ENCODE measurements at places on chromosomes 11 and 22.

DNA sequence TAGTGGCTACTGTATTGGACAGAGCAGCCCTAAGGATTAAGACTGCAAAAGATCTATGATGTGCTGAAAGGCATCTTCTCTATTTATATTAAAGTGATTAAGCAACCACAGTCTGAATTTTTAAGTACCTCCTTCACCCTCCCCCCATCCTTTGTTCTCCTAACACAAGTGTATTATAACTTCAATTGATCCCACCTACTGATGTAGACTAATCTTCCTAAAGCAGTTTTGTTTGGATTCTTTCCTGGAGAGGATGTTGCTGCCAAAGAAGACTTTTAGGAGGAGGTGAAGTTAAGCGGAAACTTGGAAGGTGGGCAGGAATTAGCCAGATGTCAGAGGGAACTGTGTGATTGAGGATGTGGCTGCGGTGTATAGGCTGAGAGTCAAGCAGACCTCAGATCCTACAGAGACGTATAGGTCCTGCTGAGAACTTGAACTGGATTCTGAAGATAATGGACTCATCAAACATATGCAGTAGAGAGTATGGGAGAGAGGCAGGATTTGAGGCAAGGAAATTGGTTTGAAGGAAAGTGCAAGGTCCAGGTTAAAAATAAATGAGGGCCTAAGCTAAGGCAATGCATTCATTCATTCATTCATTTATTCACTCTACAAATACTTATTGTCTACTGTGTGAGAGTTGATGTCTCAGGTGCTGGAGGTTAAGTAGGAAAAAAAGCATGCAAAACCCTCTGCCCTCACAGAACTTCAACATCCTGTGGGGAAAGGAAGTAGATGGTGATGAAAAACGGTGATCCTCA is 5.2 kb upstream of the RASSF10 start:
- no peak for DNase-seq

DNA sequence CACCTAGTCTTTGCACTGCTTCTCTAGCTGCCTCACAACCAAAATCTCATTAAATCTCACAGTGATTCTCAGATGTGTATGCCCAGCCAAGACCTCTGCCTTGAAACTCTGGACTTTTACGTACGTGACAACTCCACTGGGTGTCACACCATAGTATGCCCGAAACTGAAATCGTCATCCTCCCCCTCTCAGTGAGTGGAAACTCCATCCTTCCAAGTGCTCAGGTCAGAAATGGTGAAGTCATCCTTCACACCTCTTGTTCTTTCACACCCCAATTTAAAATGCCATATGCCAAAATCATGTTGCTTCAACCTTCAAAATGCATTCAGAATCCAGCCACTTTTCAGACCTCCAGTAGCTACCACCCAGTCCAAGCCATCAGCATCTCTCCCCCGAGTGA is 42.5 kb downstream of the SFI1 start:
- DNase-seq, result no peak

GRCh38 chr11:2677127-2677526 is 22.7 kb downstream of the KCNQ1OT1 start:
- no peak for DNase-seq

DNA sequence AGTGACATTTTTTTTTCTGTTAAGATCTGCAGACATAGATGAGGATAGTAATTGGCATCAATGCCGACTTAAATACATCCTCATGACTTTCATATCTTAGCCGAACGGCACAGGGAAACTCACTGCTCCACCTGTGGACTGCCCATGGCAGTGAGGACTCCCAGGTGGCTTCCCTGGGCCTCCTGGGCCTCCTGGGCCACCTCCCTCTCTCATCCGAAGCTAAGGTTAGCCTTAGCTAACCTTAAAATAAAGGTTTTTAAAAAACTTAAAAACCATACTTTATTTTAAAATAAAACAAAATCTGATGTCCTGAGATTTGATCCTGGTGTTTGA is 38.1 kb upstream of the TSKU start:
- DNase-seq, result no peak

DNA sequence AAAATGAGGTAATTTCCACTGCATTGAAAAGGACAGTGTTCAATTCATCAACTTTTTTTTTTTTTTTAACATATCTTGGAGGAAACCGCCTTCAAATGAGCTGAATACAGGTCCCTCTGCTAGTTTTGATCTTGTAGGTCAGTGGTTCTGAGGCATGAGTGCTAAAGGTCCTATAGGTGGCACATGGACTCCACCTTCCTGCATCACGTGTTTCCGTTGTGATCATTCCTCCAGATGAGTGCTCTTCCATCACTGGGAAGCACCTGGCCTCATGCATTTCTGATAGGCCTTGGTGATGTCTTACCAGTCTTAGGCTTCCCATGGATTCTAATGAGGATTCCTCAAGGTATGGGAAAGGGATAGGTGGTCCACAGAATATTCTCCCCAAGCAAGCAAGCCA is 37.8 kb downstream of the FDX1 start:
- DNase-seq, result no peak

DNA sequence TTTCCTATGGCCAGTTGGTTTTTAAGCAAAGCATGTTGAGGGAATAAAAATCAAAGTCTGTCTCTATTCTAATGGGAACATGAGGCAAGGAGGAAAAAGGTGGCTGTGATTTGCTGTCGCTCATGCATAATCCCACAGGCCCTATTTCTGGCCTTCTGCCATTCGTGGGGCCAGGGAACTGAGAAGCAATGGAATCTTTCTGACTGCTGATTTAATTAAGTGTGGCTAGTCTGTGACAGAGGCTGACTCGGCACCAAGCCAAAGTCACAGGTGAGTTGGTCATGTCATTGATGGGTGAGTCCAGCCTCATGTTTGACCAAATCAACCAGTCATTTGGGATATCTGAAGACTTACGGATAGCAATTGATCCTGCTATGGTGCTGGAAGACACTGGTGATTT is 429.3 kb upstream of the CADM1 start:
- no peak for DNase-seq

DNA sequence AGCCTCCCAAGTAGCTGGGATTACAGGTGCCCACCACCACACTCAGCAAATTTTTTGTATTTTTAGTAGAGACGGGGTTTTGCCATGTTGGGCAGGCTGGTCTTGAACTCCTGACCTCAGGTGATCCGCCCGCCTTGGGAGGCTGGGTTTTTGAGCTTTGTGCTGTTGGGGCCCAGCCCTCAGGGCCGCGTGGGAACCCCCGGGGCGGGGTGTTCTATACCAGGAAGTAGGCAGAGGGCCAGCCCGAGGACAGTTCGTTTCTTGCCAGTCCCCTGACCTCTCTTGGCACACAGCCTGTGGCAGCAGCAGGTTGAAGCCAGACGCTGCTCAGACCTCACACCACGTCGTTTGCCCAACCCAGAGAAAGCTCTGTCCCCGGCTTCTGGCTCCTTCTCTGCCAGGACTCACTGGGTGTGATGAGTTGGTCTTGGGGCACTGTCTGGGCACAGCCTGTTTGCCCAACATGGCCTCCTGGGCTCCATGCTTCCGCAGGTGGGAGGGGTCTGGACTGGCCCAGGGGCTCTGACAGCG is 24.9 kb upstream of the CHKA start:
- DNase-seq, result no peak

DNA sequence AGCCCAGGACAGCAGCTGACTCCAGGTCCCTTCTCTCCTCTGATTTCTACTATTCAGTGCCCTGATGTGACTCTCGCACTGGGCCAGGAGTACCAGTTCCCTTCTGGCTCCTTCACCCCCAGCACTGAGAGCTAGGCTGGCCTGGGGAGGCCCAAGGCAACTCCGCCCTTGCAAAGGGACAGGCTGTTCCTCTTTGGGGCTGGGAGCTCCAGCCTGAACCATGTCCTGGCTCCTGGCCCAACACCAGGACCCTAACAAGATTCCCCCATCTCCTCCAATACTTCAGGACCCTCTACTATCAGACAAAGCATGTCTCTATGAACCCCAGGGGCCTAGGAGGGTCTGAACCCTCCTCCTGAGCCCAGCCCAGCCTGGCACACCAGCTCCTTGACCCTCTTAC is 12.5 kb downstream of the CREB3L1 start:
- DNase-seq, result no peak

DNA sequence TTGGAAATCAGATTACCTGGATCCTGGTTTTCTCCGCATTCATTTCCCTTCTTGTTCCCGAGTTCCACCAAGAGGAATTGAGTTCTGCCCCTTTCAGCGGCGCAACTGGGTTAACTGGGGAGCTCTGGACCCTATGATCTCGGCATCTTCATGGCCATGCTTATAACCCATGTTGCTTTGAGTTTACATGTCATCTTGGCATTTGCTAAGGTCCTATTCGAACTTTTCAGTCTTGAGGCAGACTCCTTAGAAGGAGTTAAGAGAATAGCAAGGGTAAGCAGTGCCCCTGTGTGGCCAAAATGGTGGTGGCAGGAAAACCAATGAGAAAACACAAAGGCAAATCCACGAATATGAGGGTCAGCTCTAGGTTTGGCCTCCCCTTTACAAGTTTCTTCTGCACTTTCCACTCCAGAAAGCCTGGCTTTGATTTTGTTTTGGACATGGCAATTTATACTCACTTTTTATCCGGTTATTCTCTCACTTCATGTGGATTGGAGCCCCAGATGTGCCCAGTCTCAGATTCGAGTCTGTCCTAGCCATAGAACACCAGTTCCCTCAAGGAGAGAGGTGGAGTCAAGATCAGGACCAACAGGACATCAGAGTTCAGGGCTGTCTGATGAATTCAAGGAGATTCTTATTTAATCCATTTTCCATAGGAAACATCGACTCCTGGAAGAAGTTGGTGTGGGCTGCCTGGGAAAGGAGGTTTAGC is 55.3 kb upstream of the FBXO3 start:
- peak; percentile 14 for DNase-seq

- no peak for DNase-seq
Observed at GRCh38 chr22:38196791-38197419, 4.9 kb upstream of the MAFF start.

GRCh38 chr22:20238901-20239675 is 29.0 kb downstream of the RTN4R start:
- no peak for DNase-seq

- no peak for DNase-seq
Observed at GRCh38 chr11:43366677-43367076, 8.0 kb downstream of the TTC17 start.

GRCh38 chr11:128285321-128285720 is 302.0 kb downstream of the ETS1 start:
- no peak for DNase-seq

- DNase-seq, result no peak
Observed at GRCh38 chr11:95363708-95364107, 132.7 kb upstream of the SESN3 start.

- DNase-seq, result no peak
Observed at GRCh38 chr22:27903805-27904473, 15.1 kb downstream of the PITPNB start.

DNA sequence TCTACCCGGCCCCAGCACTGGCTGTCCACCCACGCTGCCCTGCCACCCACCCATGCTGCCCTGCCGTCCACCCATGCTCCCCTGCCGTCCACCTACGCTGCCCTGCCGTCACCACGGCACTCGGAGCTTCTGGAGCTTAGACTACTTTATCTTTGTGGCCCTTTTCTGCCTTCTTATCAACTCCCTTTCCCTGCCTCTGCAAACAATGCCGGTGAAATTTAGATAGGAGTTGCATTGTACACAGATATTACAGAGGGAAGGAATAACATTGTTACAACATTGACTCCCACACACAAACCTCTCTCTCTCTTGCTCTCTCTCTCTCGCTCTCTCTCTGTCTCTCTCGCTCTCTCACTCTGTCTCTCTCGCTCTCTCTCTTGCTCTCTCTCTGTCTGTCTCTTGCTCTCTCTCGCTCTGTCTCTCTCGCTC is 33.7 kb upstream of the BRSK2 start:
- no peak for DNase-seq

DNA sequence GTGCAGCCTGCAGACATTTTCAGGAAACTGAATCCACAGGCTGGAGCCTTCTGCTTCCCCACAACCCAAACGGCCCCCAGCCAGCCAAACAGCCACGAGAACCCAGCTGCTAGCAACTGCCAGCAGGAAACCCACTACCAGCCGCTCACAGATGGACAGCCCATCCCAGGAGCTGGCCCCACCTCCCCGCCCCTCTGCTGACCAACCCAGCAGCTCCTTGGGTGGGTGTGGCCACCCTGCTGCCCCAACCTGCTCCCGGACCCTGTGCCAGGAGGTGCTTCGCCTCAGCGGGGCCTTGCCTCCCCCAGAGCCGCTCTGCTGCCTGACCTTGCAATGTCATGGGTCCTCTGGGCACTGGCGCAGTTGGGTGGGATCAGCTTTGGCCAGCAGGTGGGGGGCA is 8.2 kb upstream of the CCDC188 start:
- DNase-seq, result no peak

- DNase-seq, result peak; percentile 47
Observed at GRCh38 chr11:67504950-67505581, at the start of gene PITPNM1. TSS of gene PITPNM1 (minus strand) at chr11:67505363. CDS start at chr11:67504180, 1,183 bp downstream.

- DNase-seq, result no peak
Observed at GRCh38 chr11:80900265-80900664, 1459.4 kb upstream of the TENM4 start.

DNA sequence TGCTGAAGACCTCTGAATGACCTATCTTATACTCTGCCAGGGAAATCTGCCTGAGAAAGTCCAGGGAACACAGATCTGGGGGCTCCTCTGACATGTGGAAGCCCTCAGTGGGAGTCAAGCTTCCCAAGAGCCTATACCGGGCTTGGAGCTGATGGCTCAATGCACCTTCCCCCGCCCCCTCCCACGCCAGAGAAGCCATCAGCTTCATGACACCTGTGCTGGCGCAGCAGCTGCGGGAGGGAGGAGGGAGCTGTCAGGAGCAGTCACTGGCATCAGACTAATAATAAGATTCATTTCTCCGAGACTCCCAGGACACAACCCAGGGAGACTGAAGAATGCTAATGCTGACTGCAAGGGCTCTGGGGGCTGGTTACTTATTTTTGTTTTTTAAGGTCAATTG is 47.8 kb downstream of the SPATA19 start:
- no peak for DNase-seq

GRCh38 chr22:27695925-27696324 is 105.6 kb downstream of the MN1 start:
- DNase-seq, result no peak

GRCh38 chr22:37226514-37226913 is 14.2 kb upstream of the SSTR3 start:
- no peak for DNase-seq

DNA sequence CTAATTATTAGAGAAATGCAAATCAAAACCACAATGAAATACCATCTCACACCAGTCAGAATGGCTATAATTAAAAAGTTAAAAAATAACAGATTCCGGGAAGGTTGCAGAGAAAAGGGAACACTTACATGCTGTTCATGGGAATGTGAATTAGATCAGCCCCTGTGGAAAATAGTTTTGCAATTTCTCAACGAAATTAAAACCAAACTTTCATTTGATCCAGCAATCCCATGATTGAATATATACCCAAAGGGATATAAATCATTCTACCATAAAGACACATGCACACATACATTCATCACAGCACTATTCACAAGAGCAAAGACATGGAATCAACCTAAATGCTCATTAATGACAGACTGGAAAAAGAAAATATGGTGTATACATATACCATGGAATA is 32.5 kb downstream of the NOX4 start:
- DNase-seq, result no peak

- DNase-seq, result no peak
Observed at GRCh38 chr22:20571531-20572007, 64.2 kb downstream of the MED15 start.

GRCh38 chr11:18527512-18527911 is 770 bp upstream of the TSG101 start:
- no peak for DNase-seq

Data from stimulated activated CD8-positive, alpha-beta memory T cell treated with anti-CD3 and anti-CD28 coated beads, Interleukin-7, amount 100 ng/mL, for 1 hour (primary cell).